Activated CD8-positive, alpha-beta T cell treated with anti-CD3 and anti-CD28 coated beads, Interleukin-2, amount 10 ng/mL, durations not matched to agents 7 days and 5 days (primary cell): ENCODE measurements at places on chromosomes 1 and 21. TPM values are rescaled to one million over a fixed set of nuclear protein-coding genes. Genes with fewer than 3 reads are reported as not detected.

- no peaks in the 10 kb centered on the region for H3K36me3 ChIP-seq
- peaks cover 27% of the 10 kb centered on the region for H3K4me1 ChIP-seq
- H3K27me3 ChIP-seq: no peaks in the 10 kb centered on the region
- peak overlapping the region; percentile 61 for H3K27ac ChIP-seq
- peak overlapping the region; percentile 73 for H3K4me3 ChIP-seq
- DNase-seq: no peak
Measured at GRCh38 chr1:16913181-16913832, 8.4 kb upstream of the CROCC start.

Gene GPR25
- 0.82 TPM for total RNA-seq

DNA sequence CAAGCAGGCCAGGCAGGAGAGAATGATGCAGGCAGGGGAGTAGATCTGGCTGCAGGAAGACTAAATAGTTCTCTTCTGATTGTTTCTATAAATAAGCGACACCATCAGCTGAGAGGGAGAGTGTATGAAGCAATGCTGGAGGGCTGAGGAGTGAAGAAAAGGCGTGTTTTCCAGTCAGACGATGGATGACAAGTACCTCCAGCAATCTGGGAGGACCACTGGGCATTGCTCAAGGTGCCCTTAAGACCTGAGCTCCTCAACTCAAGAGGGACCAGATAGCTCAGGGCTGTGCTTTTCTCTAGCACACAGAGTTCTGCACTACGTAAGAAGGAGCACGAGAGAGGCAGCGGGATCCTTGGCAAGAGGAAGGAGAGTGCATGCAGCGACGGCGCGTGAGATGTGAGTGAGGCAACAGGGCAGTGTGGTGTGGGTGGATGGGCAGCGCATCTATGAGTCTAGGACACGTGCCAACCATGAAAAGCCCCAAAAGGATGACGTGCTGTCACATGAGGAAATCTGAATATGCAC lies 36.0 kb downstream of the PABPC4 start:
- no peaks in the 10 kb centered on the region for H3K27me3 ChIP-seq
- no peak for DNase-seq
- H3K4me1 ChIP-seq: no peaks in the 10 kb centered on the region

Gene DISP3
- total RNA-seq: 0.55 TPM
